Dermis blood vessel endothelial cell (primary cell): ENCODE measurements at places on chromosomes 3 and 15. TPM values are rescaled to one million over a fixed set of nuclear protein-coding genes. Genes with fewer than 3 reads are reported as not detected.

- DNase-seq: no peak
These were observed 12.0 kb downstream of the SEMA5B start for GRCh38 chr3:123015596-123015995.

DNA sequence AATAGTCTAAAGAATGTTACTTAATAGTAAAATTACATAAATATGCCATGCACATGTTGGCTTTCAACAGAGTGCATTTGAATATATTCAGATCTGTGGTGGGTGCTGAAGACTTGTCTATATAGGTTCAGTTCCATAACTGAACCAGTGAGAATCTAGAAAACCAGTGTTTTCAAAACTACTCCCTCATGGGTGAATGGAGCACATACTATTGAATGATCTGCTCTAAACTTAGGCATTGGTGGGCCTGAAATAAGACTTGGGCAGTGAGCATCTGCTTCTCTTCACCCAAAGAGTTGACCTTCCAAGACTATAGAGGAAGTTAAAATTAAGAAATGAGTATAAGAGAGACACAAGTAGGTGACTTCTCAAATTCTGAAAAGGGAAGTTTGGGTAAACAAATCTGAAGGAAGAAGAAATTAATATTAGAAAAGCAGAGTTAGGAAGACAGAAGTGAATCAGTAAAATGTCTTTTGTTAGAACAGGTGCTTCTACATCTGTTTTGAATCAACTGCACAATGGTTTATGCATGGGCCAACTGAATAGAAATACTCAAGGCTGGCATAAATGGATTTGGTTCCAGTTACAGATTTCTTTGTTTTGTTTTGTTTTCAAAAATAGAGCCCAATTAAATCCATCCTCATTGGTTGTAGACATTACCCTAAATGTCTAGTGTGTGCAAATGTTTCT lies 19.3 kb downstream of the ALCAM start:
- no peak for DNase-seq

CPN2 gene
- total RNA-seq: not detected in 2 replicates

- no peak for DNase-seq
These were observed 7.8 kb upstream of the SPATA12 start for GRCh38 chr3:57052662-57053061.

DNA sequence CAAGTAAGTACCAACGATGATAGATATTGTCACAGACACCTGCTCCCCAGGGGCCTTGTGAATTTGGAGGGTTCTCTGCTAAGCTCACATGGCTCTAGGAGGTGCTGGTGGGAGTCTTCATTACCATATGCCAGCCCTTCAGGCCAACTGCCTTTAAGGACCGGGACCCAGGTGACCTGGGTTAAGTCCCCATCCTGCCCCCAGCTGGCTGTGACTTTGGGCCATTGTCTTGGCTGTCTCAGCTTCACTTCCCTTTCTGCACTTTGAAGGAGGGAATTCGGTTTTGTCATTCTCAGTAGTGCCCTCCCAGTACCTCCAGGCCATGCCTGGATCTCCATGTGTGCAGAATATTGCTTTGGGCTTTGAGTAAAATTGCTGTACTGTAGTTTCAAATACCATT lies 72.8 kb upstream of the ACAD9 start:
- DNase-seq: no peak

DNA sequence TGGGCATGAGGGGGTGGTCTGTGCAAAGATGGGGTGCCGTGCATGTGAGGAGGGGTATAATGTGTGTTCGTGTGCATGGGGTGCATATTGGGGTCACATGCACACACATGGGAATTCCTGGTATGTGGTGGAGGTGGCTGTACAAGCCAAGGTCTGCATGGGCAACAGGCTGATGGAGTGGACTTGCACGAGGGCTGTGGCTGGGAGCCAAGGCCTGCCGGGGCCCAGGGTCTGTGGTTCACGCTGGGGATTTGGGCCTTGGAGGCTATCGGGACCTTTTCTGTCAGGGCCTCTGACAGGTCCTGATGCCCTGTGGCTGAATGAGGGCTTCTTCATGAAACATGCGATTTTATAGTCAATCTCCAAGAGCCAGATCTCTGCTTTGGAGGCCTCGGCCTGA lies 9.8 kb upstream of the PLXND1 start:
- DNase-seq: peak; percentile 7

GRCh38 chr15:90184119-90184785 lies 16.9 kb upstream of the SEMA4B start:
- no peak for DNase-seq

DNA sequence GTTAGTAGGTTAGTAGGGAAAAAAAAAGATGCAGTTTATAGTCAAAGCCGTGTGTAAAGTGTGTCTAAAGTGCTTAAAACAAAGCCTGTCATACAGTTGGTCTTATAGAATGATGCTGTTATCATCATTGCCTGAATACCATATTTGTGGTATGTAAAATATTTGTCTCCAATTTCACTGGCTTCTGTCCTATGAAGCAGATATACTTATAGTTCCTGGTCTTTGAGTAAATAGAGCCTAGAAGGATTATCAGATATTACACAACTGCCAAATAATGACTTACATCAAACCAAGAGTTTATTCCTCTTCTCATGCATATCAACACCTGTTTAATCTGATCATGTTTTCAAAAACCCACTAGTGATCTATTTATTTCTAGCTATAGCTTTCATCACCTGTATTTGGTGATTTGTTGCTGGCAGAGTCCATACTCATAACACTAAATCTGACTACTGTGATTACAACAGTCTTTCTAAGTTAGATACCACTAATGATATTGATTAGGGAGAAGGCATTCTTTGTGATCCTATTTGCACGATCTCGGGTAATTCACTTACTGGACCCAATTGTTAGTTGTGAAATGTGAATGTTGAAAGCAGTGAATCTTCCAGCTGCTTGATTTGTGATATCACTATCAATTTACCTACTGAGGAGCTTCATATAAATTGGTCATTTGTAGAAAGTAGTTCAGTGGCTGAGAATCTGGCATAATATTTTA lies 413.7 kb downstream of the LPP start:
- no peak for DNase-seq

DNA sequence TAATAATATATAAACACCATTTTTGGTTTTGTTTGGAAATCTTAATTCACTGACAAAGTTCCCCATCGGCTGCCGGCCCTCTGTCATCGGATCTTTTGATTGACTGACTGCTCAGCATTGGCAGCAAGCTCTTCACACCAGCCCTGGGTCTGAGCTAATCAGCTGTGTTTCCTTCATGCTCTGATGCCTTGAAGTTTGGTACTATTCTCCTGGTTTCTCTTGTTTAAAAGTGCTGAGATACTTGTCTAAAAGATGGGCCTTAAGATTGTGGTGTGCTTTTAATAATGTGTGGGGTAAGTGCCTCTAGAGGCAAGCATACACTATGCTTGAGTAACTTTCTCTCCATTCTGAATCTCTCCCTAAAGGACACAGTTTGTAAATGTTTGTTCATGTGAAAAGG lies 415.5 kb upstream of the TPRG1 start:
- no peak for DNase-seq

HGD gene
- 0.60 and 2.4 TPM in 2 replicates for total RNA-seq

CACNA2D2 gene
- total RNA-seq: not detected in 2 replicates

DNA sequence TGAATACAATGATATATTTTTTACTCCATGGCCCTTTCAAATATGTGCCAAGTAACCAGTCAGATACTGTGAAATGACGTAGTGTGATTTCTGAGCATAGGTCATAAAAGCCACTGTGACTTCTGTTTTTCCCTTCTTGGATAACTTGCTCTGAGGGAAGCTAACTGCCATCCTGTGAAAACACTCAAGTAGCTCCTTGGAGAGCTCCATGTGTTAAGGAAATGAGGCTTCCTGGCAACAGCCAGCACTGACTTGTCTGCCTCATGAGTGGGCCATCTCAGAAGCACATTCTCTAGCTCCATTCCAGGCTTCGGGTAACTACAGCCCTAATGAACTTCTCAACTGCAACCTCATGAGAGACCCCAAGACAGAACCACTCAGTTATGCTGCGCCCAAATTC lies 9.5 kb upstream of the CCDC80 start:
- DNase-seq: peak; percentile 89

- no peak for DNase-seq
These were observed 30.4 kb upstream of the CAPN7 start for GRCh38 chr3:15175605-15176004.

DNA sequence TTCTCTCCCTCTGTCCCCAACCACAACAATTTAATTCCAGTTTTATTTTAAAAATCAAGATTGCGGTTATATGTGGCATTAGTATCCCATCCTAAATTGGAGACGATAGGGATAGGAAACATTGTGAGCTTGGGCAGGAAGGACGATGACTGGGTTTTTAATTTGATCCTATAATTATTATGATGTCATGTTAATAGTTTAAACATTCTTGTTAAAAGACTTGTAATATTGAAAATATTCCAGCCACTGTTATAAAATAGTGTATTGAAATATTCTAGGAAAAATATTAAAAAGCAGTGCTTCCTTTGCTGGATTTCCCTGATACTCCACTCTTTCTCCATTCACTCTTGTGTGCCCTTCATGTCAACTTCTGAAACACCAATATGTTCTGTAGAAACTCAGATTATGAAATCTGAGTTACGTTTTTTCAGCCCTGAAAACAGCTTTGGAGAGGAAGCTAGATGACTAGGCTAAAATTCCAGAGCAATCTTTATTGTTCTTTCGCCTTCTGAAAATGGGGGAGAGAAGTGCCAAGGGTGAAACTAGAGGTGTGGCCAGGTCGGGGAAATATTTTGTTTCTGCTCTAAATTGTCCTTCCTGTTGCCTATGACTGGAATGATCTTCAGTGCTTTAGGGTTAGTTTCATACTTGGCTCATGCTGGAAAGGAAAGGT lies 46.1 kb upstream of the MAP3K13 start:
- peak; percentile 75 for DNase-seq

- no peak for DNase-seq
These were observed 190.7 kb upstream of the MCTP2 start for GRCh38 chr15:94040541-94041248.

TMEM158 gene
- 0.85 and 2.7 TPM in 2 replicates for total RNA-seq

DNA sequence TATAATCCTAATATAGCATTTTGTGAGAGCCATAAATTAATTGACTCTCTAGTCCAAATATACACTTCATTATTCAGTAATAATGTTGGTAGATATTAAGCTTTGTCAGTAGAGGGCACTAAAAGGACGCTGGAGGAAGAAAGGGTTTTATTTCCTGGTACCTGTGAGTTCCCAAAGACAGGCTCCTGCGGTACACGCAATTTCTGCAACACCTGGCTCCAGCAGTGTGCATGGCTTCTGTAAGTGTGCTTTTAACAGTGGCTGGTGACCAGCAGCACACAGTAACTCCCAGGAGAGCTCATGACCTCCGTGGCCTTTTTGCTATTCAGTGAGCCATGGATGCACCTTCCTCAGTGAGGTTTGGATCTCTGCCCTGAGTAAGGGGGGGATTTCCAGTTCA lies 338.3 kb upstream of the ZNF385D start:
- DNase-seq: peak; percentile 10

TTLL3 gene
- 9.3 and 20.3 TPM in 2 replicates for total RNA-seq

GRCh38 chr15:68552773-68553172 lies 26.0 kb upstream of the CORO2B start:
- DNase-seq: peak; percentile 40

GATA2 gene
- total RNA-seq: 12.9 and 25.0 TPM in 2 replicates

- DNase-seq: no peak
These were observed 22.1 kb downstream of the PPP2R3A start for GRCh38 chr3:135987661-135988060.

CCR3 gene
- total RNA-seq: not detected in 2 replicates

NCK1 gene
- total RNA-seq: 102 and 150 TPM in 2 replicates

- DNase-seq: no peak
These were observed 67.4 kb downstream of the CORO2B start for GRCh38 chr15:68646156-68646555.
